ENCODE measurements at places on chromosomes 7 and 10. TPM values are rescaled to one million over a fixed set of nuclear protein-coding genes. Genes with fewer than 3 reads are reported as not detected.

Gene MPLKIP
- 19.9 TPM for total RNA-seq

Gene CRYGN
- 0.16 TPM for total RNA-seq

Gene EEF1AKMT2
- total RNA-seq: 19.7 TPM

Gene GBX1
- total RNA-seq: not detected

Gene WNT2
- 7.5 TPM for total RNA-seq

Gene FBXL13
- total RNA-seq: 0.73 TPM

Gene TMEM196
- total RNA-seq: not detected

Gene INMT
- 0.97 TPM for total RNA-seq

Gene SLC18A3
- not detected for total RNA-seq

Gene NODAL
- not detected for total RNA-seq

Gene NYAP1
- 3.0 TPM for total RNA-seq
